CD14-positive monocyte (primary cell): ENCODE measurements at places on chromosomes 16 and 17.

GRCh38 chr17:34614698-34615097, 35.3 kb downstream of the TMEM132E start:
- DNase-seq = no peak

- DNase-seq = no peak
Measured at GRCh38 chr17:38532451-38532850, 73.3 kb downstream of the SRCIN1 start.

DNA sequence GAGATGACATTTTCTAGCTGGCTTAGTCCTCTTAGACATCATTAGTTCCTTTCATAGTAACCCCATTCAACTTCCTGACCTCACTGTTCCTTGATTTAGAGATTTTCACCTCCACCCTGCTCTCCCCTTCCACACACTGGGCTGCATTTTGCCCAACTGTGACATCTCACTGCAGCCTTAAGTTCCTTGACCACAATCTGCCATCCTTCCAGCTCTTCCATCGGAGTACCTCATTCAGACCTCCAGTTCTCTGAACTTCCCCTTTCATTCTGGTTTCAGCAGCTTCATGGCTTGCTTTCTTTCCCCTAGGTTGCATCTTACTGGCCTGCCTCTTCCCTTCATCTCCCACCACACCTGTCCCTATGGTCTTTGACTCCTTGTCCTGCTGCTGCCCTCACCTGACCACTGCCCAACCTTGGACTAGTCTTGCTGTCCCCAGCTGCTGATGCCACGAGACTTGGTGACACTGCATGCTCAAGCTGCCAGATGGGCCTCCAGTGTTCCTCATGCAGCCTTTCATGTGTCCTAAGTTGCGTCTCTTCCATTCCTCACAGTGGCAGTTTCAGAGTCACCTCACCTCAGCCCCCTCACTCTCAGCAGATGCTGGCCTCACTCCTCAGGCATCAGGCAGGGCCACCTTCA, 40.8 kb downstream of the NUP88 start:
- DNase-seq = no peak

- peak; percentile 53 for DNase-seq
Measured at GRCh38 chr17:35245196-35245486, 2.3 kb downstream of the SLFN5 start.

DNA sequence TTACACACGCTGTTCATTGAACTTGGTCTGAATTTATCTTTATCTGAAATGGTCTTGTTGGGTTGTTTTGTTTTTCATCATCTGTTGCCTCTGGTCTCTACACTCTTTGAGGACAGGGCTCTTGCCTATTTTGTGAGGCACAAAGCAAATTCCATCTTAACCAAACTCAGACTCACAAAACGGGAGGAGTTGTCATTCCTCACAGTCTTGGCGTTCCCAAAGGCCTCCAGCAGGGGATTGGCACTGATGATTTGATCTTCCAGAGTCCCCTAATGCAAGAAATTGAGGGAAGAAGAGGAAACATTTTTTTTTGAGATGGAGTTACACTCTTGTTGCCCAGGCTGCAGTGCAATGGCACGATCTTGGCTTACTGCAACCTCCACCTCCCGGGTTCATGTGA, 8.7 kb downstream of the MYH3 start:
- no peak for DNase-seq

DNA sequence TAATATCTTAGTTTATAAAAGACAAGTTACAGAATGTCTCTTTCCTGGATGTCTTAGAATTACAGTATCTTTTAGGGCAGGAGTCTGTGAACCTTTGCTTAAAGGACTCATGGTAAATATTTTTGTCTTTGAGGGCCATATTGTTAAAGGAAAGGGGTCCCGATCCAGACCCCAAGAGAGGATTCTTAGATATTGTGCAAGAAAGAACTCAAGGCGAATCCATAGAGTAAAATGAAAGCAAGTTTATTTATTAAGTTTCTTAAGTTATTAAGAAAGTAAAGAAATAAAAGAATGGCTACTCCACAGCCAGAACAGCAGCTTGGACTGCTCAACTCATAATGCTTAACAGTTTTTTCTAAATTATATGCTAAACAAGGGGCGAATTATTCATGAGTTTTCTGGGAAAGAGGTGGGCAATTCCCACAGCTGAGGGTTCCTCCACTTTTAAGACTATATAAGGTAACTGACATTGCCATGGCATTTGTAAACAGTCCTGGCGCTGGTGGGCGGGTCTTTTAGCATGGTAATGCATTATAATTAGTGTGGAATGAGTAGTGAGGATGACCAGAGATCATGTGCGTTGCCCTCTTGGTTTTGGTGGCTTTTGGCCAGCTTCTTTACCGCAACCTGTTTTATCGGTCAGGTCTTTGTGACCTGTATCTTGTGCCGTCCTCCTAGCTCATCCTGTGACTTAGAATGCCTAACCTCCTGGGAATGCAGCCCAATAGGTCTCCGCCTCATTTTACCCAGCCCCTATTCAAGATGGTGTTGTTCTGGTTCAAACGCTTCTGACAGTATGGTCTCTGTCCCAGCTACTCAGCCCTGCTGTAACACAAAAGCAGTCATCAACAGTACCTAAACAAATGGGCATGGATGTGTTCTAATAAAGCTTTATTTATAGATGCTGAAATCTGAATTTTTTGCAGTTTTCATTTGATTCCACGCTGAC, 53.2 kb downstream of the BMERB1 start:
- DNase-seq = no peak

DNA sequence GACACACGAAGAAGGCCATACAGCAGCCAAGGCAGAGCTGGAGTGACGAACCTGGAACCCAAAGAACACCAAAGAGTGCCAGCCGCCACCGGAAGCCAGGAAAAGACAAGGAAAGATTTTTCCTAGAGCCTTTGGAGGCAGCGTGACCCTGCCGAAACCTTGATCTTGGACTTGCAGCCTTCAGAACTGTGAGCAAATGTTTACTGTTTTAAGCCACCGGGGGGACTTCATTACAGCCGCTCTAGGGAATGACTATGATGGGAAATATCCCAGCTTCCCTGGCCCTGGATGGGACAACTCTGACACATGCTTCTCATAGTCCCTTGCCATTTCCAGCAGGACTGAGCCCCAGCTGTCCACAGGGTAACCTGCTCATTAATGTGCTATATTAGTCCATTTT, 270.6 kb downstream of the HAPSTR1 start:
- DNase-seq = no peak

DNA sequence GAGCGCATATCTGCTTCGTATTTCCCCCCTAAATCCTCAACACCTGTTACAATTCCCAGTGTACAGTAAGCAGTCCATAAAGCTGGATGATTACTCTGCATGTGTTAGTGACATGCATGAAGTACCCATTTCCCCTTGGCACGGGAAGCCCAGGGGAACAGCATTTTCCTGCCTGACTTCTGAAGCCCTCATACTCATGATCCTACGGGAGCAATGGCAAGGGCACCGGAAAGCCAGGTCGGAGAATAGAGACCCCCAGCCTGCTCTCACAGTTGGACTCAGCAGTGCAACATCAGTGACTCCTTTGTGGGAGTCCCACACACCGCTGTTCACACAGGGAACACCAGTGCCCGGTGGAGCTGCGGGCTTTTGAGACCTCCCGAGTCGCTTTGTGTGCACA, 336.9 kb downstream of the CDH13 start:
- DNase-seq = no peak

DNA sequence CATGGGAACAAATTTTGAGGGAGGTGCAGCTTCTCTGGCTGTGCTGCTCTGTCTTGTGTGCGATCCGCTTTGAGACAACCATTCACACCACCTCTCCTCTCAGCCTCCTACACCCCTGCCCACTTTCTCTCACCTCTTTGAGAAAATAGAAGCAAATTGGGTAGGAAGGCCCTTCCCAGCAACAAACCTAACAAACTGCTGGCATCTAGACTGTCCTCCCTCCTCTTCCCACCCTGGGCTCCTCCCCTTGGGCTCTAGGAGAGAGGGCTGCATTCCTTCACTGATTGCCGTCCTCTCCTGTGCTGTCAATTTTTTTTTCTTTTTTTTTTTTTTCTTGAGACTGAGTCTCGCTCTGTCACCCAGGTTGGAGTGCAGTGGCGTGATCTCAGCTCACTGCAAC, 13.5 kb downstream of the CDIPT start:
- DNase-seq = no peak

- no peak for DNase-seq
Measured at GRCh38 chr17:44604768-44605485, 47.6 kb downstream of the FZD2 start.

DNA sequence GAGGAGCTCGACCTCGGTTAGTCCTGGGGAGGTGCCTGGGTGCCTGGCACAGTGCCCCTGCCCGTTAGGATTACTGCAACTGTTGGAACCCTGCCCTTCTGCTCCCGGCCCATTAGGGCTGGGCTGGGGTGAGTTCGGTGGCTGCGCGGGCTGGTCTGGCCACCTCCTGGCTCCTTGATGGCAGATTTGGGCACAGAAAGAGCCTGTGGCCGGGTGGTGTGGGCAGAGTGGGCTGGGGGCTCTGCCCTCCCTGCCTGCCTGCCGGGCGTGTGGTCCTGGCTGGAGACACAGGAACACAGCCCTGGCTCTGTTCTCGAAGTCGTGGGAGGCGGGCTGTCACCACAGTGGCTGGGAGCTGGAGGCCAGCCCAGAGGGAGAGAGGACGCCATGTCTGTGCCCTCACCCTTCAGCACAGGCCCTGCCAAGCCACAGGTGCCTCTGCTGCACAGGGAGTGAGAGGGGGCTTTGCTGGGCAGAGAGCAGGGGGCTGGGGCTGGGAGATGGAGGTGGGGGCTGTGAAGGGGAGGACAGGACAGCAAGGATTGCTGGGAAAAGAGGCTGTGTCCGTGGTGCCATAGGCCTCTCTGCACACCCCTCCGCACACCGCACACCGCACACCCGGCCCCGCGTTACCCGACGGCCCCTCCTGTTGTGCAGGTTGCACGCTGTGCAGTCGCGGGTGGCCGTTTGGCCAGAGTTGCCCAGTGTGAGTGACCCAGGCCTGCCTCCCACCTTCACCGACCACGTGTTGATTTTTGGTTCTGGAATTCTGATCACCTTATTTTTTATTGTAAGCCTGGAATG, 236.6 kb upstream of the GSE1 start:
- no peak for DNase-seq

GRCh38 chr17:51739245-51739886, 419.1 kb downstream of the CA10 start:
- DNase-seq = no peak

DNA sequence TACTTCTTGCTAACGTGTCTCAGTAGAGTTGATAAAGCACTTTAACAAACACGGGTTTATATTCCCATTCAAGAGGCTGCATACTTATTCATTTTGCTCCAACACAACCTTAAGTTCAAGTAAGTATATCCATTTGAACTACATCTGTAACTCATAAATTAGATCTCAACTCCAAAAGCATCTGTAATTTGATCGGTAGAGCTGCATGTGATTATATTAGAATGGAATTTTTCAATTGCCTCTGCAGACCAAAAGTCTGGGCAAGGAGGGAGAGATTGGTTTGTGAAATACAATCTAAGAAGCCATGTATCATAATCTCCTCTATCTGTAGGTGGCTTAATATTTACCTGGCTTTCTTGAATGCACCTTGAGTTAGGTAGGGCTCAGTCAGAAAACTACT, 371.0 kb downstream of the RBFOX1 start:
- no peak for DNase-seq

DNA sequence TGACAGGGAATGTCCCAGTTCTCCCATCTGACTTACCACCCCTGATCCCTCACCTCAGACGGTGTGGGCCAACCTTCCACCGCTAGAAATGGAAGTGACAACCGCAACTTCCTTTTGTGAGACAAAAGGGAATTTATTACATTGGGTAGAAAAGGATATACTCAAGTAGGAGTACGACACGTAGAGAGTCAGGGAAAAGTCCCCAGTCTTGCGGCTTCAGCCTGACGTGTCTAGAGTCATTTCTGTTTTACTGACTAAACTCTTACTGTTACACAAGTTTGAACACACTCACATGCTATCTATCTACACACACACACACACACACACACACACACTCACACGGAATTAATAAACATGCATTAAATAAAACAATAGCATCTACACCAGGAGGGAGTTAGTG, 178.9 kb downstream of the COPRS start:
- DNase-seq = peak; percentile 97

- DNase-seq = no peak
Measured at GRCh38 chr16:82167670-82168069, 2.4 kb downstream of the MPHOSPH6 start.

DNA sequence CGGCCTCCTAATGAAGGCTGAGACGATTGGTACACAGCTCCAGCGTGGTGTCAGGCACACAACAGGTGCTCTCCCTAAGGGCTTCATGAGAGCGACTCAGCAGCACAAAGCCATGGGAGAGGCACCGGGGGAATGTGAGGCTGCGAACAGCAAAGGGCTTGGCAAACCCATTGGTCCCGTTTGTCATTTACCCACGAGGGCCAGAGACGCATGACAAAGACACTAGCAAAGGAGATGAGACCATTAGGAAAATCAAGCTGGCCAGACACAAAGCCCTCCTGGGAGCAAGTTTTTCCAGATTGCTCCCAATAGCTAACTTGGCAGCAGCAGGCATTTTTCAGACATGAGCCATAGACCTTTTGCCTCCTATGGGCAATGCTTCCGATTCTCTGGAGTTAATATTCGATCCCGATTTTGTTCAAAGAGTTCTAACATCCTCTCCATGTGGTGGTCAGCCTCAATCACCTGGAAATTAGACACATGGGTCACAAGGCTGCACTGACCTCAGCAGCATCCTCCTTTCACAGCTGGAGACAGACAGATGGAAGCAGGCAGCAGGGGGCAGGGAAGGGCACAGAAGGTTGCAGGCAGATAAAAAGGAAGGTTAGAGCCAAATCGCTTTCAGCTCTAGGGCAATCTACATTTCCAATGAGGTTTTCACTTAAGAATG, 38.2 kb downstream of the TK2 start:
- DNase-seq = no peak

- DNase-seq = no peak
Measured at GRCh38 chr17:66533572-66533971, 231.2 kb downstream of the PRKCA start.

DNA sequence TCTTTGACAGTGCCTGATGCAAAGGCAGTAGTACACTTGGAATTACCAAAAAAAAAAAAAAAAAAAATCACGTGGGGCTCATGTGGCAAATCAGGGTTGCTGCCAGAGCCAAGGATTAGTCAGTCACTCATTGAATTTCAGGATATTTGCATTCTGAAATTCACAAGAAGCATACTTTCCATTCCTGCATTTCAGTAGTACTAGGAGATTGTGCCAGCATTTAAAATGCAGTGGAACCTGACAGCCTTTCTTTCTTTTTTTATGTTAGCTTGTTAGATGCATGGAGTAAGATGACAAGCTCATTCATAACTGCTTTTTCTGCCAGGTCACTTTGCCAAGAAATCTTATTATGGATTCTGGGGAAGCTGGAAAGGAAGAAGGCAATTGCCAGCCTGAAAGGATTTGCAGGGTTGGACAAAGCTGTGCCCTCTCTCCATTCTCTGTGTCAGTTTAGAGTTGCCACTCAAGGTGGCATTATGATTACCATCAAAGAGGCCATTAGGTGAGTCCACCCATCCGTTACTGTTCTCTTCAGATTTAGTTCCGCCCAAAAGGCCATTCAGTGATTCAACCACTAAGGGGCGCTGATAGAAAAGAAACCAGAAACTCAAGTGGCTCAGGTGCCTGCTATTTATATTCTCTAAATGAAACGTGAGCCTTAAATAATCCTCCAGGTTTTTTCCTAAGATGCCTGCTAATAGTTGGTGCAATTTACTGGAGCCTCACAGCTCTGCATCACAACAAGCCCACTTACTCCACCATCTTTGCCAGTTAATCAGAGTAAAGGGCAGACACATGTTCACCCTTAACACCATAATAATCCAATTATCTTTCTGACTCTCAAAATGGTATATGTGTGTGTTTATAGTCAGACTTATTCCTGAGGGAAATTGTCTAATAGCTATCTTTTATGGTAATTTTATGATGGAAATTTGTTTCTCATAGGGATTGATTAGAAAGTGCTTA, 59.0 kb downstream of the TANGO6 start:
- no peak for DNase-seq

GRCh38 chr16:77183137-77183536, 7.9 kb upstream of the MON1B start:
- no peak for DNase-seq
